Stimulated activated naive CD8-positive, alpha-beta T cell treated with anti-CD3 and anti-CD28 coated beads, Interleukin-15, amount 100 ng/mL, for 72 hours (primary cell): ENCODE measurements at places on chromosomes 6 and 20.
A peak's percentile ranks its signal among the peaks of the same experiment; 100 is the strongest.

- DNase-seq, result no peak
Observed at GRCh38 chr20:60512443-60512842, 554.2 kb downstream of the CDH26 start.

DNA sequence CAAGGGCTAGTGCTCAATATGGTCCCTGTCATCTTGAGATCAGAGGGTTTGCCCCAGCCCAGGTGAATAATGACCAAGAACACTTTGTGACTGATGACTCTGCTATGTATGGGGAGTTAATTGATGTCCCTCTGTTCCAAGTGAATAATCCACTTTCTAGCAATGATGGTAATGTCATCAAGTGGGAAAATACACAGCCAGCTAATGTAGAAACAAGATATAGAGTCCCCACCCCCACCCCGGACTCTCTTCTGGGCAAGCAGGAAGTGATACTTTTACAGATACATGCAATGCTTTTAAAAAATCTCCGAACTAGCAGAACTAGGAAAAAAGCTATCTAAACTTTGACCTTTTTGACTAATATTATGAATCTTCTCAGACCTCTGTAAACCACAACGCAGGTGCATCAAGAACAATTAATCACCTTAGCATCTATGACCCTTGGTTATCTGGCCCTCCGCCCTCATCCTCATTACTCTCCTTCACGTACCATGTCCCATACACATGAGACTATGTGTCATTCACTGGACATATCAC is 30.5 kb downstream of the CNR1 start:
- DNase-seq, result no peak

- DNase-seq, result no peak
Observed at GRCh38 chr6:126724821-126725220, 384.9 kb downstream of the CENPW start.

DNA sequence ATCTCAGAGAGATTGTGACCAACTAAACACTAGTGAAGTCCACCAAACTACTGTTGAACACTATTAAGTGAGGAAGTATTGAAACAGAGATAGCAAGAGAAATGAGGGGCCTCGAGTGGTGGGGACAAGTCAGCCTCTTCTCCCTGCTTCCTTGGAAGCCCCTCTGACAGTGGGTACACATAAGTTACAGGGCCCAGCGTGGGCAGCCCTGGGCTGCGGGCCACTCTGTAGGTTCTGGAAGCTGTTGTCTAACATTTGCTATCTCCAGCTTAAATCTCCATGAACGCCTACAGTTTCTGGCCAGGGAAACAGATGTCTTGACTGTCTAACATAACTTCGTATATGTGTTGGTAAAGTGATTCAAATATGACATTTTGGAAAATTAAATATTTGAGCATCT is 71.4 kb downstream of the KLHL32 start:
- no peak for DNase-seq

DNA sequence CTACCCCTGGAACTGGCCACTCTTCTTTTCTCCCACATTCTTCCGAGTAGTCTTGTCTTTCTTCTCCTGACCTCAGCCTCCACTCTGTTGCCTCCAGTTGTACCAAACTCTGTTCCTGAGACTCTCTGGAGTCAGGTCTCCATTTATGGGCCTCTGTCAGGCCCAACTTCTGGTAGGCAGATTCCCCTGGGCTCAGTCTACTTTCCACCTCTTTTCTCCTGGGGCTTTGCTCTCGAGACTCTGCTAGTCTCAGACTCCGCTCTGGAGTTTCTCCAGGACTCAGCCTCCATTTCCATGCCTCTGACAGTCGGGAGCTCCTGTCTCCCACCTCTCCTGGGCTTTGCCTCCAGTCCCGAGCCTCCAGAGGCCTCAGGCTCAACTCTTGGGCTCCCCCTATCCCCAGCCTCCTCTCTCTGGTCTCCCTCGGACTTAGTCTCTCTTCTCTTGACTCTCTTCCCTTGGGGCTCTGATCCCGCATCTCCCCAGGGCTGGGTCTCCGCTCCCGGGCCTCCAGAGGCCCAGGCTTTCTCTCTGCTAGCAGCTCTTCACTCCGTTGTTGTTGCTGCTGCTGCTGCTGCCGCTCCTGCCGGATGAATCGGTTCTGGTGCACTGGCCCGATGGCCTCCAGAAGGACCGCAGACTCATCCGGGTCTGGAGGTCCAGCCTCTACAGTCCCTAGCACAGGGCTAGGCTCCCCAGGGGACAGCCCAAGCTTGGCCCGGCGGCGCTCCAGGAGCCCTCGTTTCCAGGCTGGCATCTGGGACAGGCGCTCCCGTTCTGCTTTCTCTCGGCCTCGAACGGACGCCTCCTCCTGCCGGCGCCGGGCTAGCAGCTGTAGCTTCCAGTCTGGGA is 1.1 kb downstream of the PPP1R18 start:
- peak; percentile 40 for DNase-seq

- peak; percentile 17 for DNase-seq
Observed at GRCh38 chr20:25000268-25000801, 7.8 kb upstream of the APMAP start.

- DNase-seq, result no peak
Observed at GRCh38 chr6:34680802-34681515, 15.6 kb downstream of the ILRUN start.

DNA sequence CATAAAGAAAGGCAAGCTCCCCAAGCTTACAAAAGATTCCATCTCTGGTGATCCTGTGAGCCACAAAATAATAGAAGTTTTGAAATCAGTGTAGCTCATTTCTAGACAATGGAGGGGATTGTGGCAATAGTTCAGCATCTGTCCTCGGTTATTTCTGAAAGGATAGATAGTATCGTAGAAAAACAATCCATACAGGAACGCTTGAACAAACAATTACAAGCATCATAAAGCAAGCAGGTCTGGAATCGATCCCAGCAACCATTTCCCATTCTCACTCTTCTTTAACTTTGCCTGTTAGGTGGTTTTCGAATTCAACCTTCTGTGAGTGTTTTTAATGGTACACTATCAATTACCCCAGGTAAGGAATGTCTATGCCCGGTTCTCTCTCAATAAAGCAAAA is 931.1 kb downstream of the KIF16B start:
- DNase-seq, result no peak

DNA sequence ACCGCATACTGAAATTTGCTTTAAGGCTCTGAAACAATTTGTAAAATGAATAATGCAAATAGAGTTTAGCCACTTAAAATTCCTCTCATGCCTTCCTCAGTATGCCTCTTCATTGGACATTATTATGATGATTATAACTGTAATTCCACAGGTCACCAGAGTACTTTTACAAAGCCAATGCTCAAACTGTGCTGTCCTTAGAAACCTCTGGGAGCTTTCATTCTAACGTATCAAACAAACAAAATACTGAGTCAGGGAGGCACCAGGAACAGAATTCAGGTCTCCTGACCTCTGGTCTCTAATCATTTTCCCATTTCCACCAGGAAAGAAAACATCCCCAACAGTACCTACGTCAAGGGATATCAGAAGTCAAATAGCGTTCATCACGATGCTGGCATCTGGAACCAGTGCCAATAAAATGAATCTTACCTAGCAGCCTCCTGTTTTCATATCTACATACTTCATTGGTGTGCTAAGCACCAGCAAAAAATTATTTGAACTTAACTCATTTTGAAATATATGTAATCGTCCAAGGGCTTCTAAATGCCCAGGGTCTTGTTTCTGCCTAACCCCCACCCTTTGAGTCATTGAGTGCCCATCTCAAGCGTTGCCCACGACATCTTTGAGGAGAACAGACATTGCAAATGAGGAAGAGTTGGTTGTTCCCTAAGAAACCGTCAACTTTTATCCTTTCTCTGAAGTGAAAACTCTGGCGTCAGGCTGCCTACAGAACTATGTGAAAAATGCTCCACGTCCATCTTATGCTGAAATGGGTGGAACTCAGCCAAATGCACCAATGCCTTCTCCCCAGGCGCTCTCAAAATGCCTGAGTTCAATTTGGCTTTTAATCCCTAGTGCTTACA is 37.9 kb downstream of the NEDD9 start:
- no peak for DNase-seq

- no peak for DNase-seq
Observed at GRCh38 chr6:38169221-38169976, 349.9 kb downstream of the ZFAND3 start.

- DNase-seq, result no peak
Observed at GRCh38 chr20:61733891-61734732, 331.6 kb downstream of the TAF4 start.

GRCh38 chr6:64000818-64001491 is 365.4 kb downstream of the PHF3 start:
- DNase-seq, result no peak

GRCh38 chr20:22389836-22390542 is 194.4 kb downstream of the FOXA2 start:
- no peak for DNase-seq

DNA sequence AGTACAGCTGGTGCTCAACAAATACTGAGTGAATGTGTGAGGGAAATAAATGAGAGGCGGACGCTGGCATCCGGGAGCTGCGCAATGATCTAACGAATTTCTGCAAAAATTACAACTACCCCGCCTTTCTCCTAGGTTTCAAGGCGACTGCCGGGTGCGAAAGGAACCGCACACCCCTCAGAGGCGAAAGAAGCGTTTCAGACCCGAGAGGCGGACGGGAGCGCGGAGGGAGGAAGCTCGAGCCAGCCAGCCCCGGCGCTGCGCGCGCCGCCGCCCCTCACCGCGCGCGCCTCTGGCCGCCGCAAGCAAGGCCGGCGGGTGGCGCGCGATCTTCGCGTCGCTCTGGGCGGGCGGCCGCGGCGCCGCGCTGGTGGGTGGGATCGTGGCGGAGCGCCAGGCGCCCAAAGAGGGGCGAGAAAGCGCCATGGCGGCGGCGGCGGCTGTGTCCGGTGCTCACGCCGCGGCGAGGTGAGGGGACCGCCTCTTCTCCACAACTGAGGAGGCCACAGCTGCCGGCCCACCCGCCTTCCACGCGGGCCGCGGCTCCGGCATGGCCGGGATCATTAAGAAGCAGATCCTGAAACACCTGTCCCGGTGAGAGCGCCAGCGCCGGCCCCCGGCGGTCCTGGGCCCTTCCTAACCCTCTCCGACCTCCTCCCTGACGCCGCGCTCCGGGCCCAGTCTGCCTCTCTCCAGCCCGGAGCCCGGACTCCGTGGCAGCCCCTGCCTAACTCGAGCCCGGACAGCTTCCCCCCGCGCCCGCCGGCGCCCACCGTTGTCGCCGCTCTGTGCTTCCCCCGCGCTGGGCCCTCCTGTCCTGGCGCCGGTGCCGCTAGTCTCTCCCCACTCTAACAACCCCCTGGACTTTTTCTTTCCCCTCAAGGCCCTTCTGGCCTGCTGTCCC is at the start of gene BLTP3A:
Gene BLTP3A (plus strand): TSS at position 383 of the 904 bp plus-strand sequence. CDS start 168 bp downstream, at position 551.
- DNase-seq, result peak; percentile 76

- peak; percentile 11 for DNase-seq
Observed at GRCh38 chr20:7996898-7997297, 22.7 kb downstream of the TMX4 start.

DNA sequence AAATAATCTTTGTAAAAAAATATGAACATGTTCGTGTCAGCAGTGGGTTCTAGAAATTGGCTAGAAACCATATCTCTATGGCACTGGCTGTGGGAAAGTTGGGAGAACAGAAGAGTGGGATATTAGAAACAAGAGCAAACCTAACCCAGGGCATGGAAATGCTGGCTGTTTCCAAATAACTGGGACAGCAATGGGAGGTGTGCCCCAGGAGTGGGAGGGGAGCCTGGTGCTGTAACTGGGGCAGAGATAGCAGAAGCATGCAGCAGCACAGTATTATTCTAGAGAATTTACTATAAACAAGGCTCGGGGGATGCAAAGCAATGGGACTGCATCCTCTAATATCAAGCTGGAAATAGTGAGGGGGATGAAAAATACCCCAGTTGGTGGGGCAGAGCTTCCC is 175.0 kb downstream of the KIF6 start:
- no peak for DNase-seq

DNA sequence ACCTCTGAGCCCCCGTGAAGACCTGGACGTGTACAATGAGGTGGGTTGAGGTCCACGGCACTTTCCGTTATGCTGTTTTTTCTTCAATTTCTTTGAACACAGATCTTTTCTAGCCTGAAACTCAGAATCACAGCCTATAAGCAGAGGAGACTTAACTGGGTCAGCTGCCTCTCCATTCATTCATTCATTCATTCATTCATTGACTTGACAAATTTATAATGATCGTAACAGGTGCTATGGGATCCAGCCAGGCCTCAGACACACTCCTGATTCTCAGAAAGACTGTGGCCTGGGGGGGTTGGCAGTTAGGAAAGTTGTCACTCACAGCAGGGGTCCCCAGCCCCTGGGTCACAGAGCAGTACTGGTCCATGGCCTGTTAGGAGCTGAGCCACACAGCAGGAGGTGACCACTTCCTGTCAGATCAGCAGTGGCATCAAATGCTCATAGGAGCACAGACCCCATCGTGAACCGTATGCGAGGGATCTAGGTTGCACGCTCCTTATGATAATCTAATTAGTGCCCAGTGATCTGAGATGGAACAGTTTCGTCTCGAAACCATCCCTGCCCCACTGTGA is 38.6 kb upstream of the IRF4 start:
- DNase-seq, result no peak

DNA sequence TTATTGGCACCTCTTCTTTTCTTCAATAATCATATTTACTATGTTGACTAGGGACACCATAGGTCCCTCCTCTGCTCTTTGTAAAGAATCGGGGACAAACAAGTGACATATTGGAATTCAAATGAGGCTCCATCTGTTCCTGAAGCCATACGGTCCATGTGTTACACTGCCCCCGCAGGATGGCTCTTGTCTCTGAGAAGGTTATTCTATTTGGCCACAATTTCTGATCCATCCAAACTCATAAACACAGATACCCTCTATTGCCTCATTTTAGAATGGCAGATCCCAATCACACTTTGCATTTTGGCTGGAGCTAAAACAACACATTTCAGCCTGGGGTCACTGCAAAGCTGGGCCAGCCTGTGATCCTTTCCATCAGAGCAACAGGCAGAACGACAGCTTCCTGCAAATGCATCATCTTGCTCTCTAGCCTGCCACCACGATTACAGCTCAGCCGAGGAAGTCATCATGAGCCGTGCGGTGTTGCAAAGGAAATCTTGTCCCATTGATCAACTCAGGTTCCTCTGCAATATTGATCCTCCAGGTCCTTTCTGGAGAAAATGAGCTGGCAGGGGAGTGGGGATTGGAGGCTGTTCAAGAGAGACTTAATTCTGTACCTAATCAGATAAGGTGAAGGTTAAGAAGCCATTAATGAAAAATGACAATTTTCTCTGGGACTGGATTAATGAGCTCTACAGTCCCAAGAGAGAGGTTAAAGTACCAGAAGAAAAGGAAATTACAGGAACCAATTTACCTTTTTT is 73.1 kb downstream of the AGPAT4 start:
- DNase-seq, result no peak

DNA sequence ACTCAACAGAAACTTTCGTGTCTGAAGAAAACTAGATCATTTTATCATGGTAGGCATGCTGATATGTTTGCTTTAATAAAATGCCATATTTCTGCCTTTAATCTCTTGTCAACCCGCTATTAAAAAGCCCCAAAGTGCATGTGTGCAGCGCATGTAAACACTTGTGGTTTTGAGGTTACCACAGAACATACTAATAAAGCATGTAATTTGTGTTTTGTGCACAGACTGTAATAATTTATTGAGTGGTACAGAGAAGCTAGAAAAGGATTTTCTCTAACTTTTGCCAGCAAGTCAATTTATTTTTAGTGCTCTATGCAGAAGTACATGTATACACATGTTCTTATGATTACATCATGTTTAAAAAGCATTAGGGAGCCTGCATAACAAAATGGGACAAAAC is 349.9 kb upstream of the SLC35B3 start:
- DNase-seq, result no peak
